CD8-positive, alpha-beta memory T cell (primary cell): ENCODE measurements at places on chromosomes 2 and 18. TPM values are rescaled to one million over a fixed set of nuclear protein-coding genes. Genes with fewer than 3 reads are reported as not detected.
A peak's percentile ranks its signal among the peaks of the same experiment; 100 is the strongest.

GRCh38 chr2:27496357-27497287 is at the start of gene GCKR:
TSS of gene GCKR (plus strand) at chr2:27496839. CDS start at chr2:27496905, 66 bp downstream.
- no peak for DNase-seq

GRCh38 chr2:230998882-230999281 is 3.0 kb downstream of the SPATA3 start:
- no peak for DNase-seq

DNA sequence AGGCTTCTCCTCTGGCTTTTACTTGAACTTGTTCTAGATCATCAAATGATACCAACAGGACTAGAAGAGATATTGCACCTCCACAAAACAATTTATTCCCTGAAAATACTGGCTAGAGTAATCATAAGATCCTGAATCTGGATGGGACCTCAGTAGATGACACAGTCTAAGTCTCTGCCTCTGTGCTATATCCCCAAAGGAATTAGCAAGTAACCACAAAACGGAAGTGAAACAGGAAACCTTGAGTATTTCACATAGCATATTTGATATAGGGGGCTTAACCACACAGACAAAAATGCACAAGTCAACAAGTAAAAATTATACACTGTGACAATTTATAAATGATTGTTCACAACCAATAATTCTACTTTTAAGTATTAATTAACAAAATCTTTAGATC is 456.9 kb upstream of the TNP1 start:
- DNase-seq, result no peak

GRCh38 chr18:80106482-80107051 is 2.5 kb upstream of the ADNP2 start:
- no peak for DNase-seq

DNA sequence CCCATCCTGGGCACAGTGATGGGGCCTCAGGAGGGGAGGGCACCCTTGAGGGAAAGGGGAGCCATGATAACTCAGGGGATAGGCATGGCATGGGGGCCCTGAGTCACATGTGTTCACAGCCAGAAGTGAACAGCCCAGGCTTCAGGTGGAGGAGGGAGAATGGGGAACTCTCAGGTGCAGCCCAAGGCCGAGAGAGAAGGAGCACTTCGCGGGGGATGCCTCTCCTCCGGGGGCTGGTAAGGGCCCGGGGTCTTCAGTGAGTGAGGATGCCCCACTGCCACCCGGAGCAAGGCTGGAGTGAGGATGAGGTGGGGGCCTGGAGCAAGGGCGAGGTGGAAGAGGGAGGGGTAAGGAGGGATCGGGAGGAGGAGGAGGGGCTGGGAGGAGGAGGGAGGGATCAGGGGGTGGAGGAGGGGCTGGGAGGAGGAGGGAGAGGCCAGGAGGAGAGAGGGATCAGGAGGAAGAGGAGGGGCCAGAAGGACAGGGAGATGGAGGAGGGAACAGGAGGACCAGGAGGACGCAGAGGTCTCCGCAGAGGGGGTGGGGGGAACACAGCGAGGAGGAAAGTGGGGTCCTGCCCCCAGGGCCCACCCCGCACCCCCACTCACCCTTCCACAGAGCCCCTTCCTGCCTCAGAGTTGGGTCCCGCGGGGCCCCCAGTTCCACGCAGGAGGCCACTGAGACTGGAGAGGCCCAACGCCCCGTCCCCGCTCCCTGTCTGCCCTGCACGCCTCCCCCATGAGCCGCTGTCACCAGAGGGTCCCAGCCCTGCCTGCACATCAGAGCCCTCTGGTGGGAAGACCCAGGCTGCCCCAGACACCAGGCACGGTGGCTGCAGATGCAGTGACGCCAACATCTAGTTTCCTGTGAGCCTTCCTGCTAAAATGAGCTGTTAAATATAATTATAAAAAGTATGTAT is 42.8 kb downstream of the RAMP1 start:
- DNase-seq, result peak; percentile 34

The XDH gene
- not detected for total RNA-seq

GRCh38 chr2:128442053-128442751 is 123.5 kb upstream of the HS6ST1 start:
- no peak for DNase-seq

The ALLC gene
- not detected for total RNA-seq

The LRATD1 gene
- not detected for total RNA-seq

The KLHL30 gene
- not detected for total RNA-seq

The KIAA2012 gene
- not detected for total RNA-seq

DNA sequence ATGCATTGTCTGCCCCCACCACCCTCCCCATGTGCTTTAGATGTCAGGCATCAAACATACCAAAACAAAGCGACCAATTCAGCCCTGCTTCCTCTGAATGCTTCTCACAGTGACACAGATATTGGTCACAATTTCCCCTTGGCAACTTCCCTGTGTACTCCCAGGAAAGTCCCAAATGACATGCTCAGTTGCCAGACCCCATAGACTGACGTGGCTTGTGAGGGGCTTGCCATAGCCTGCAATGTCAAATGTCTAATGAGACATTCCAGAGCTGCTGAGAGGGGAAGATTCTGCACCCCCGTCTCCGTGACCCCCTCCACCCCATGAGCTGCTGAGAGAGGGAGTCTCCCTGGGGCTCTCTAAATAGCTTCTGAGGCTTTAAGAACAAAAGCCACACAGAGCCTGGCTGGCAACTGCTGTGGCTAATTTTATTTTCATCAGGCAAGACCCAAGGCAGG is 47.3 kb downstream of the RFTN2 start:
- no peak for DNase-seq

The KCNJ13 gene
- total RNA-seq, result not detected

DNA sequence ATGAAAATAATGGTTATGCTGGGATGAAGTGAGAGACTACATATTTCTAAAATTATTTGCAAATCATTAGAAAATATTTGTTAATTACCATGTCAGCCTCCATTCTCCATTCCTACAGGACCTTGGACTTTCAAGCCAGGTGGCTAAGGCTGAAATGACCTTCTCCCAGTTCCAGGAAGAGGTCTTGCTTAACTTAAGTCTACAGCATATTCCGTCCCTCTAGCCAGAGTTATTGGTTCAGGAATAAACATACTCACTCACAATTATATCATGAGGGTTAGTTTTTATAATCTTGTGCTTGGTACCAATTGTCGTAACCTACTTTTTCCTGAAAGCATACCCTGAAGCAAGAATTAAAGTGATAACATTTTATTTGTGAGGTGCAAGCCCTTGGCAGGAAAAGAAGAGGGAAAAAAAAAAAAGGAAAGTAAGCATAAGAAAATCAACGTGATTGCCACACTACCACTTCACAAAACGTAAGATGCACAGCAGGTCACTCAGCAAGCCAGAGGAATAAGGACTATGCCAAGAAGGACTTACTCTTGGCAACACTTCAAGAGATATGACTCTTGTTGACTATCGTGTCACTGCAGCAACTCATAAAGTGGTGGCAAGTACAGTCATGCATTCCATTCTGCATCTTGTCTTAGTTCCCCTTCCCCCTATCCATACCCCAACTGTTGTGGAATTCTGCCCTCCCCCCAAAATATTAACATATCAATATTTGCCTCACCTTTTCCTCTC is 479.1 kb downstream of the MBD2 start:
- no peak for DNase-seq

- no peak for DNase-seq
These were observed 1030.2 kb downstream of the TMEM182 start for GRCh38 chr2:103792042-103792441.

The TMEM169 gene
- 0.63 TPM for total RNA-seq

GRCh38 chr2:60806988-60807681 is 51.1 kb downstream of the PAPOLG start:
- peak; percentile 48 for DNase-seq

DNA sequence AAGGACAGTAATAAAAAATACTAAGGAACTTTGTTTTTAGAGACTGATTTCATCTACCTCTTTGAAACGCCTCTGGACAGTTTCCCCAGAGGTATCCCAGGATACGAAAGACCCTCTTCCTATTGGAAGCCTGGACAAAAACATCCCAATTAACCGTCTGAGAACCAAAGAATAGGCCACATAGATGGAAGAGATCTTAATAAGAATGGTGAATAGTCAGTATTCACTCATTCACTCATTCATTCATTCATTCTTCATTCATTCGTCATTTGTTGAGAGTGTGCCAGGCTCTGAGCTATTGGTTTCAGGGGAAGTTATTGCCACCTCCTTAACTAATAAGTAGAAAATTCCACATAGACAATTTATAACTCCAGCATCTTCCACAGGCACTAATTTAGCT is 73.2 kb upstream of the SP5 start:
- DNase-seq, result no peak

The SNORC gene
- 1.5 TPM for total RNA-seq

DNA sequence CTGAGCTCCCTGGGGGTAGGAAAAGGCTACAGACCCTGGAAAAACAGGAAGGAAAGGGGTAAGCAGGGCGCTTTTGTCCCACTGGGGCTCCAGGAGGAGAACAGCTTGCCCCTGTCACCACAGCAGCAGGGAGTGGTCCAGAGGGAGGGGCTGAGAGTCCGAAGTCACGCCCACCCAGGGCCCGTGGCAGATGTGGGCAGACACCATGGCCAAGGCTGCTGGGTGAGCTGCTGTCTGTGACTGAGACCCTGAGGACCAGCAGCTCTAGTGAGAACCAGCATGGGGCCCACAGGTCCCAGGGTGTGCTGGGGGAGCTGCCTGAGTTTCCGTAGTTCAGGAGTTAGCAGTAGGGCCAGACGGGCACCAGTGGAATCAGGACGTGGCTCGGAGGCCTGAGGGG is 162.0 kb downstream of the SPP2 start:
- no peak for DNase-seq

GRCh38 chr2:118222672-118223421 is 134.6 kb downstream of the INSIG2 start:
- DNase-seq, result no peak

- no peak for DNase-seq
These were observed 144.6 kb upstream of the MMADHC start for GRCh38 chr2:149732001-149732685.

DNA sequence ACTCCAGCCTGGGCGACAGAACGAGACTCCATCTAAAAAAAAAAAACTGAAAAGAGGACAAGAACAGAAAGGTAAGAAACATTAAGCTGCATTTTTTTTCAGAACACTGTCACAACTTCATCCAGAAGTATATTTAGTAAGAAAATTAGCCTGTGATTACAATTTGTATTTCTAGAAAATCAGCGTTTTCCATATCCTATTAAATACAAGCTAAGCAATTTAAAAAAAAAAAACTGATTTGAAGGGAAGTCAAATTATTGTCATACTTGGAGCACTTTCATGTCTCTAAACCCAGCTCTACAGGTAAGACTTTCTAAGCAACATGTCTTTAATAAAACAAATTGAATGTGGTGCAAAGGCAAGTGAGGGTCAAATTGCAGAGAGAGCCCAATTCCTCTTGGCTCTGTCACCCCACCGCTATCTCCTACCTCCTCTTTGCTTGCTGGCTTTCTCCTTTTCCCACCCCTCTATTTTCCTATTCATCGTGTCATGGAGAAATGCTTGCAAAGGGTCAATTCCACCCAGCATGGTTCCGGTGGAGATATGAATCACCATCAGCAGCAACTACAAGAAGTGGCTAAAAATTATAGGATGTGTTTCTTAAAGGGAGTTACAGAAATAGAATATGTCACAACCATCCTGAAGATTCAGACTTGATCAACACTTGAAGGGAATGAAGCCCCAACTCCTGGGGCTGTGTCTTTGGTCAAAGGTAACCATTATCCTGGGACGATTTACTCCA is 68.4 kb upstream of the BCL11A start:
- no peak for DNase-seq

- DNase-seq, result no peak
These were observed 250.7 kb downstream of the NAPG start for GRCh38 chr18:10776493-10776892.

- DNase-seq, result no peak
These were observed 238.3 kb downstream of the TCF4 start for GRCh38 chr18:55349685-55350084.

The TTN gene
- 0.80 TPM for total RNA-seq

The NEB gene
- 0.31 TPM for total RNA-seq

The DPP10 gene
- total RNA-seq, result not detected

The CNOT9 gene
- total RNA-seq, result 131 TPM

- no peak for DNase-seq
These were observed 121.8 kb downstream of the FHOD3 start for GRCh38 chr18:36419188-36419899.

The FSHR gene
- not detected for total RNA-seq

DNA sequence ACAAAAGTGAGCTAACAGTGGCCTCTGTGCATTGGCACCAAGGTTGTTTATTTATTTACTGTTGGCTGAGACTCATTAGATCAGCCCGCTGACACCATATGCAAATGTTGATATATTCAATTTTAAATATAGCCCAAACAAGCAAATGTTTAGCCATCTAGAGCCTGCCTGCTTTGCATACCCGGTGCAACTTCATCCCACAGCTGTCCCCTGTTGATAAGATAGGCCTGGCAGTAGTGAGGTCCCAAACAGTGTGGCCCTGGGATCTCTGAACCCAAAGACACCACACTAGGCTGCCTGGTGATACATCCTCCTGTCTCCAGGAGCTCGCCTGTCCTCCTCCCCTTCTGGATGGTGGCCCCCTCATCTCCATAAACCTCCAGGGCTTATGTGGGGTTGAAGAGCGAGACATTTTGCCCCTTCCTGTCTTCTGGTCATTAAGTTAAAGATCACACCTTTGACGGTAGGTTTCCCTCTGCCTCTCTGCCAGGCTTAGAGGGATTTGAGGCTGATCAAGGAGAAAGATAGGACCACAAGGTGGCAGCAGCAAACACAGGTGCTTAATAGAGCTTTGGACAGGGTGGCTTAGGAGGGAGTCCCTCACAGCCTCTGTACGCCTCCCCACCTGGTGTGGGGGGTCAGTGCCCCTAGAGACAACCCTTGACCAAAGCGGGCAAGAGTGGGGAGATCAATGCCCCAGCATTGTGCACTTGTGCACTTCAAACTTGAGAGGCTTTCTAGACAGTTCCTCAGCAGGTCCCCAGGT is 23.7 kb upstream of the MYO5B start:
- no peak for DNase-seq

The POTEJ gene
- total RNA-seq, result not detected

- DNase-seq, result no peak
These were observed 11.2 kb downstream of the ZNF521 start for GRCh38 chr18:25340762-25341161.

GRCh38 chr2:191627518-191627917 is 50.4 kb upstream of the NABP1 start:
- DNase-seq, result no peak

- DNase-seq, result no peak
These were observed 20.7 kb upstream of the KCTD1 start for GRCh38 chr18:26568926-26569665.
